ENCODE measurements at places on chromosomes 4 and X.
A peak's percentile ranks its signal among the peaks of the same experiment; 100 is the strongest.

- DNase-seq = peak; percentile 41
These were observed 95.4 kb downstream of the COL25A1 start for GRCh38 chr4:109207061-109207460.

- DNase-seq = no peak
These were observed 228.4 kb upstream of the EMCN start for GRCh38 chr4:100746141-100746739.

GRCh38 chr4:155271557-155271956 lies 63.1 kb downstream of the NPY2R start:
- DNase-seq = no peak

- no peak for DNase-seq
These were observed 90.7 kb downstream of the FAM53A start for GRCh38 chr4:1593458-1593857.

GRCh38 chr4:156476359-156476758 lies 495.2 kb downstream of the PDGFC start:
- DNase-seq = peak; percentile 98
